Fibroblast of the aortic adventitia (primary cell): ENCODE measurements at places on chromosomes 7 and 10.

DNA sequence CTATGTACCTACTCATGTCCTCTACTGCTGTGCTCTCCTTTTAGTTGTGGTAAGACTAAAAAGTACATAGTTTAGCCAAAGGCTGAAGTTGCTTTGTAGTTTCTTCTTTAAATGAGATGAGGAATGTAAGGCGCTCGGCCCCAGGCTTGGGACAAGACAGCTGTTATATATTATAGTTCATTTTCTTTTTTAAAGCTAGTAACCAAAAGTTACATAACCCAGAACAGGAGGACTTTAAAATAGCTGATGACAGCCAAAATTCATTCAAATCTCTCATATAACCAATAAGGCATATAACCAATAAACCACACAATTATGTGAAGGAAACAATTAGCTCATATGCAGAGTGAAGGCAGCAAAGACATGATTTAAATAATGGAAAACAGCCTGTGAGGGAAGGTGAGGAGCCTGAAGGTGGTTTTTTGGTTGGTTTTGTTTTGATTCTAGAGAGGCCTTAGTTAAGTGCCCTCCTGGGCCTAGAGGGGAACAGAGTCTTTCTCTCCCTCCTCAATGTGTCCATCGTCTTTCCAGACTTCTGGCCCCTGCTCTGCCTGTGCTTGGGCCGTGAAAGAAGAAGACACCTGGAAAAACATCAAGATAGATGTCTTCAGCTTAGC, 35.8 kb downstream of the SLC26A4 start:
- DNase-seq, result no peak

DNA sequence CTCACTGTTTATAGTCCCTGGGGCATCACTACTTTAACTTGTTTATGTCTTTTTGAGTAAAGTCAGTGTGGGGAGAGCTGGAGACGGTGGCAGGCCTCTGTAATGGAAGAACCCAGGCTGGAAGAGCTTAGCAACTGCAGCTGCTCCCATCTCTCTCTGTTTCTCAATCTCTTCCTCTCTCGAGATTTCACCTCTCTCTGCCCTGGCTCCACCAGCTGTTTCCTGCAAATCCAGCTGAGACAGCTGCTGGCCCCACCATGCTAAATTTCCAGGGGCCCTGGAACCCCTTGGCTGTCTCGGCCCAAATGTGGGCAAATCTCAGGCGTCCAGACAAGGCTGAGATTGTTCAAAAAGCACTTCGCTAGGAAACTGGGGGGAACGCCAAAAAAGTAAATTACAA, 25.8 kb upstream of the SLF2 start:
- DNase-seq, result peak; percentile 38

DNA sequence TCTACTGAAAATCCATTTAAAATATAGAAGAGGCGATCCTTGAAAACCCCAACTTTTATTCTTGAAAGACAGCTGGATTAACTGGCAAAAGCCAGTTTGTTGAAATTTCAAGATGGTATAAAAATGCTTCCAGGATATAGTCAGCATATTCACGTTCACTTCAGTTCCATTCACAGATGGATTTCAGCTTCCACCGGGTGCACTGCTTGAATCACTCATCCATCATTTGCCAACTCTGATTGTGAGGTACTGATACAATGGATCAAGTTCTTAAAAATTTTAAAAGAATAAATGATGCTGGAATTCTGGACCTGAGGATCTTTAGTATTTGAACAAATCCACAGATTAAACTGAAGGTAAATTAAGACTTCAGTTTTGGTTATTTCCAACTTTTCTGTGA, 2.4 kb downstream of the PURB start:
- no peak for DNase-seq

DNA sequence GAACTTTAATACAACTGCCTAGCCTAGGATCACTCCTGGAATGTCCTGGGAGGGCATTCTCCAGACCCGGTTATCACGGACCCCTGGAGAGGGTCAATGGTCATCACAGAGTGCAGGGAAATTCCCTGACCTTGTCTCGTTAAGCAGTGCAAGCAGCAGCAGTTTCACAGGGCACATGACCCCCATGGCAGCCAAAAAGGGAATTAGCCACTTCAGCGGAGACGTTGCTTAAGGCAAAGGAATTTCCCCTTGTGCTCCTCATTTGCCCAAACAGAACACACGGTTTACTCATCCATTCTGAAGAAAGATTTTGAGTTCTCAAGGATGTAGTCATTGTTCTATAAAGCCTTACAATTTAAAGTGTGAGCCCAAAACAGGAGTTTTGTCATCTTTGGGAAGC, 260.3 kb downstream of the SNX13 start:
- DNase-seq, result peak; percentile 95

- DNase-seq, result no peak
These were observed 171.1 kb upstream of the FZD8 start for GRCh38 chr10:35813219-35813618.

DNA sequence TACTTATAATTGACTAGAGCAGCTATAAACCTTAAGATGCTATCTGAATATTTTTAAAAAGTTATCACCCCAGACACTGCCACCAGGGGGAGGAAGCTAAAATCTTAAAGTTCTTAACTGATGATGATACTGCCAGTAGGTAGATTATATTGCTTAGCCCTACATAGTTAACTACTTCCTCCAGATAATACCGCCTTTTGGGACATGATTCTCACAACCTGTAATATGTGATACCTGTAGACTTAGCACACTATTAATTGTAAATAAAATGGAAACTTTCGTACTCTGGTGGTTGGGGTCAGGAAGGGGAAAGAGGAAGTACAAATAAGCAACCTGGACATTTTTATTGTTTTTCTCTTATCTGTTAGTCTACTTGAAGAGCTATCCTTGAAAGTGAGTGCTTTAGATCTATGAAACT, 268.9 kb downstream of the ADK start:
- peak; percentile 42 for DNase-seq

- no peak for DNase-seq
These were observed 130.7 kb downstream of the ADRA2A start for GRCh38 chr10:111207500-111207899.

GRCh38 chr7:107381453-107381852, 88.4 kb upstream of the GPR22 start:
- no peak for DNase-seq

- DNase-seq, result no peak
These were observed 6.0 kb upstream of the MKLN1 start for GRCh38 chr7:131321656-131322055.

DNA sequence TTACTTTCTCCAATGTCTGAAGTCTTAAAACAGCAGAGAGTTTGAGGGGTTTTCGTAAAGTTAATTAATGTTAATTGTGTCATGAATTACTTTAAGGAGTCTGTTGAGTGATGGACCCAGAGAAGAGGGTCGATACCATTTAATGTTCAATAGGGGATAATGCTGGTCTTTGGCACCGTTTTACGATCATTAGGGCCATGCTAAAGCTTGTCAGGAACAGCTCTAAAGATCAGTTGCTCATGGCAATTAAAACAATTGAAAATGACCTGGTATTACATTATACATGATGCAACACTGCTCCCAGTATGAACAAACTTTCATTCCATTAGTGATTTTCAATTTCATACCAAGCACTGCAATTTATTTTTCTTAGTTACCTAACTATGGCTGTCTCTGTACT, 296.9 kb downstream of the ETV1 start:
- no peak for DNase-seq

GRCh38 chr10:14173706-14174594, 156.8 kb downstream of the FRMD4A start:
- DNase-seq, result peak; percentile 0
